ENCODE measurements at places on chromosomes 4 and X.

- ATAC-seq = no peak
Observed at GRCh38 chr4:137359691-137360315, 172.5 kb downstream of the PCDH18 start.

DNA sequence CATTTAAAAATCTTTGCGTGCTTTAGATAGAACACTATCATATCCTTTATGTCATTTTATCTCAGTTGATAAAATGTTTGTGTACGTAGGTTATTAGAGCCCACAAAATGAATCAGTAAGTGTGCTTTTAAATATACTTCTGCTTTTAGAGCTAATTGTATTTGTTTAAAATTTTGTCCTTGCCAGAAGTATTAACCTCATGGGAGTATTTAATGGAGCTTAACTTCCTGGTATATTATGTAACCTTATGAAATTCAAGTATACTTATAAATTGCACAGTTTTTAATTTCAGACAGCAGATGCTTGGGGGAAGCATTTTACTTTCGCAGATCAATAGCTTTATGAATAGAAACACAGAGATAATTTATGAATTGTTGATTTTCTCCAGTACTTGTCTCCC is 90.2 kb downstream of the DIPK2B start:
- ATAC-seq = no peak

DNA sequence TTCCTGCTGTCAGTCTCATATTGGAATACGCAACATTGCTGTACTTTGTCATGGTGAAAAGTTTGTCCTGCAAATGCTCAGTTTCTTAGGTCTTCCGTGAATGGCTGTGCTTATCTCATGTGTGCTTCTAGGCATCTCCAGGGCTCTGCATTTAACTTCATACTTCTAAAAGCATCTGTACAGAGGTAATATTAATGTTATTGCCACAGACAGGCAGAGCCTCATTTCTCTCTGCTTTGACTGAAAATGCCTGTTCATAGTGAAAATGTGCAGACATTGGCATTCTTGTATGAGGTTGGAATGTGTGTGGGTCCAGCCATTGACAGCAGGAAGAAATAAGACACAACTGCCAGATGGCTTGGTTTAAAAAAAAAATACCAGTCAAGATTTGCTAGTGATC is 140.1 kb upstream of the TTC29 start:
- no peak for ATAC-seq

GRCh38 chr4:8643441-8643840 is 50.9 kb downstream of the CPZ start:
- no peak for ATAC-seq

DNA sequence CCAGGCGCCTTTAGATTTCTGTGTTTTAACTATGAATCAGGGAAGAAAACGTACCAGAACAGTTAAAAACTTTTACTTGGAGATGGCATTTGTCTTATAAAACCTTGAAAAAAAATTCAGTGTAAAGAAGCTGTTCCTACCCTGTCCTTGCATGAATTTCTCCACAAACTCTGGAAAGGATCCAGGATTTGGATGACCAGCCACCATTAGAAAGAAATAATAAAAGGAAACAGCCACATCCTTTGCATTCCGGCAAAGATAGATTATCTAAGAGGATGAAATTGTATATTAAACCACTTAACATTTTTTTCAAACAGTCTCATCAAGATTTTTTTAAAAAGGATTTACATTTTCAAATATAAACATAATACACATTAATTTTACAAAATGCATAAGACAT is 10.6 kb downstream of the SULT1E1 start:
- no peak for ATAC-seq

DNA sequence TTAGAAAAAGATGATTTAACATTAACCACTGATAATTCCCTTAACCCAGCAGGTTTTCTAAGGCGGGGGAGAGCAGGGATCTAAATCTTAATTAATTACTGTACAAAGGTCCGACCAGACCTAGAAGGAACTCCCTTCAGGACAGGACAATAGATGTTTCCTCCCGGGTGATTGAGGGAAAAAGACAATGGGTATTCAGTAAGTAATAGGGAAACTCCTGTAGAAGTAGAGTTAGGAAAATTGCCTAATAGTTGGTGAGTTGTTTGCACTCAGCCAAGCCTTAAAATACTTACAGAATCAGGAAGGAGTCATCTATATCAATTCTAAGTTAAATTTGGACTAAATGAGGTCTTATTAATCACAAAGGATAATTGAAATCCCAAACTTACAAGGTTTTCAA is 5.8 kb upstream of the SRD5A3 start:
- peak; percentile 25 for ATAC-seq

DNA sequence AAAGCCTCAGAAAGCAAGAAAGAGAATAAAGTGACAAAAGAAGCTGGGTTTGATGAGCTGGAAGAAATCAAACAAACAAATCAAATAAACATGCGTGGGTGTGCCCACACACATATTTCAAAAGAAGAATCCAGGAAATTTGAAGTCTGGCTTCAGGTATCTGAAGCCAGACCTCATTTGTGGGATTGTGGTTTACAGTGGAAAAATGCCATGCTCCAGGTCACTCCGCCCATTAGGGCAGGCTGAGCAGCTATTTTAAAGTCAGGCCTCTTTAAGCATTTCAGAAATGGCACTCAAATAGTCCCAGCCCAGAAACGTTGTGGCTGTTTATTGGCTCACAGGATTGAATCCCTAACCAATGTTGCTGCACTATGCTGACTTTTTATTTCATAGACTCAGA is 226.1 kb upstream of the F9 start:
- ATAC-seq = no peak

DNA sequence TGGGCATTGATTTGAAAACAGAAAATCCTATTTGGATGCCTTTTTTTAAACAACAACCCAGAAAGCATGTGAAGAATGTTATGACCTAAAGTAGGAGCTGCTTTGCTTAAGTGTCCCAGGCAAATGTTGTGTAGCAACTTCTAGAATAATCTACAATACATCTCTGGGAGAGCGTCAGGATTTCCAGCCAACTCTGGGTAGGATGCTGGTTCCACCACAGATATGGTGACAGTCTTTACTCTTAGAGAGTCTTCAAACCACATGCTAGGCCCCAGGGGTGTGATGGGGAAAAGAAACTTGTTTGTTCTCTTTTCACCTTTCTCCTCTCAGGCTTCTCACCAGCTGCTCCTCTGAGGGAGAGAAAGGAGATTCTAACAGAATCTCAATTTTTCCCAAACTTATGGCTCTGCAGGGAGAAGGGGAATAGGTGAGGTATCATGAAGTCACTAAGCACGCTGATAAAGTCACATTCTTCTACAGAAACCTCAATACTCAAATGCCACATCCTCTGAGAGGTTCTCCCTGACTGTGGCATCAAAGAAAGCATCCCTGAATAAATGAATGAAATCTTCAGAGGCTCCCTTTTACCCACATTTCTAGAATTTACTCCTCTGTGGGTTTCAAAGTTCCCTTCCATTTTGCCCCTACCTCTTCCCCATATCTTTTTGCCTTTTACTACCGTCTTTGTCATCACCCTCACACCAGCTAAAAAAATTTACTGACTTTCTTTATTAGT is 171.6 kb upstream of the RAI2 start:
- no peak for ATAC-seq

DNA sequence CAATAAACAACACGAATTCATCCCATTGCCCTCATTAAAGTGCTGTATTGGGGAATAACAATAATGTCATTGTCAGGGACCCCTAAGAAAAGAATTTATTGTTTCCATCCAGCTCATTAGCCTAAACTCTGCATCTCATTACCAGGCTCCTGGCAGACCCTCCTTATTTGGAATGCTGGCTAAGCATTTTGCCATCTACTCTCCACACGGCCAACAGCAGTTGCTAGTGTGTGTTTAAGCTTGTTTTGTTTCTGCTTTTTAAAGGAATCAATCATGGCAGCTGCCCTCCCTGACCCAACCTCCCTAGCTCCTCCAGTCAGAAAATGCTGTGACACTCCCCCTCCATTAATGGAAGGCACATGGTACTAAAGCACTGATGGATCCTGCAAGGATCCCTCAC is 43.5 kb downstream of the GATB start:
- ATAC-seq = no peak

DNA sequence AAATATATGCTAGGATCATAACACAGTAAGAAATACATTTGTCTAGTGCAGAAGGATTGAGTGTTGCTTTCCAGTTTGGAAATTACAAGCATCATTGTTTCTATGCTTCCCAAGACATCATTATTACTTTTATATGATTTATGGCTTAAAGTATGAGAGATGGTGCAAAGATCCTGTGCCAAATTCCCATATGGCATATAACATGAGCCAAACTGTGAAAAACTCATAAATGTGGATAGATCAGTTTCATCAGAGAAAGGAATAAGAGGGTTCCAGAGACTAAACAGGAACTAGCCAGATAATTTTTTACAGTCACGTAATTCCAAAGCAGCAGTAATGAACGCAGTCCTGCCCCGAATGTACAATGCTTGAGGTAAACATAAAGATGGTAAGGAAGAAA is 126.3 kb downstream of the PRDM5 start:
- ATAC-seq = no peak

DNA sequence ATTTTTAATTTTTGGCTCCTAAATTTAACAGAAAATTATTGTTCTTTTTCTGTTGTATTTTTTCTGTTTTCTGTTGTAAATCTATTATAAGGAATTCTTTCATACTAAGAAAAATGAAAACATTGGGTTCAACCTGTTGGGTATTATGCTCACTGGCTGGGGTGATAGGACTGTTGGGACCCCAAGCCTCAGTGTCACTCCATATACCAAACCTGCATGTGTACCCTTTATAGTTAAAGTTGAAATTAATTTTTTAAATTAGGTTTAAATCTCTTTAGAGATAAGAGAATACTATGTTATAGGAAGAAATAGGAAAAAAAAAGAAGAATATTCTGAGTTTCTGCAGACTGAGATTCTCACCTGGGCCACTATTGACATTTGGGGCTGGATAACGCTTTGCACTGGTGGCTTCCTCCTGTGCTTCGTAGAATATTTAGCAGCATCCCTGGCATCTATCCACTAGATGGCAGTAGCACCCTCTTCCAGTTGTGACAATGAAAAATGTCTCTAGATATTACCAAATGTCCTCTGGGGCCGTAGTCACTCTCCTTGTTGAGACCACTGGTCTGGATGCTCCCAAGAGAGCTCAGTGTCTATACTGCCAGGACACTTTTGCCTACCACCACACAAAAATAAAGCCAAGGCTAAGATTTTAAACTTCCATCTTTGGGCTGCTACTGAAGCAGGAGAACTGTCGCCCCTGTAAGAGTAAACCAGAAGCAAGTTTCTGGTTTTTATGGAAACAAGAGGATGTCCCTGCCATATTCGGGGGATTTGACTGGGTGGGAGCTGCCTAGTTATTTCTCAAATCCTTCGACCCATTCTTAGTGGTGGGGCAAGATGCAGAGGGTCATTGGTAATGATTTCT is 22.4 kb upstream of the CLTRN start:
- peak; percentile 89 for ATAC-seq

DNA sequence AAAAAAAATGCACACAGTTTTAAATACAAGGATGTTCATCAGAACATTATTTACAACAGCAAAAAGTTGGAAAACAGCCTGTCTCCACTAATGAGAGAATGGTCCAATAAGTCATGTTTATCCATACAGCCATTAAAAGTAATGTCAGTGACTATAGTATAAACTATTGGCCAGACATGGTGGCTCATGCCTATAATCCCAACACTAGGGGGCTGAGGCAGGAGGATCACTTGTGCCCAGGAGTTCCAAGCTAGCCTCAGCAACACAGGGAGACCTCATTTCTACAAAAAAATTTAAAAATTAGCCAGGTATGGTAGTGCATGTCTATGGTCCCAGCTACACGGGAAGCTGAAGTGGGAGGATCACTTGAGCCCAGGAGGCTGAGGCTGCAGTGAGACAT is 48.1 kb upstream of the IL13RA1 start:
- ATAC-seq = no peak

DNA sequence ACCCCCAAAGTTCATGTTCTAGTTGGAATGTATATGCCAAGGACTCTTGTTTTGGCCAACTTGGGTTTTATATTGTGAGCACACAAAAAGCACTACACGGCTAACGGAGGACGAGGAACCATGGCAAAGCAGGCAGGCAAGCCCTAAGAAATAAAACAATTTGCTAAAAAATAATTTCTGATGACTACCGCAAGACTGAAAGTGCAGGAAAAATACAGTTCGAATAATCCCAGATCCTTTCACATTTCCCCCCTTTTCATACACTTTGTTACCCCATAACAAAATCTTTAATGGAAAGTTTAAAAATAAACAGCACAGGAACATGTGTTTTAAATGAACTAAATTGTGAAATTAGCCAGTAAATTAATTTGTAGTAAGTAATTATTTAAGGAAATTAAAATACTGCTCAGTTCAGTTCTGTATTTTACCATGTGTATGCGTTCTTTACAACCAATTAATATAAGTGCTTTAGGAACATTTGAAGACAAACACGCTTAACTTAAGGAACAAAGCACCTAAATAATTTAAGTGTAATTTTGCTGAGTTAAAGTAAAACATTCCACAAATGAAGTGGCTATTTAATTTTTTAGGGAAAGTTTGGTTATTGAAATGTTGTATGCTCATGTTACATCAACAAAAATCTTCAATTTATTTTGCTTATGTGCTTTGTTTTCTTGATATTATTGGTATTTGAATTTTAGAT is 12.4 kb upstream of the PITX2 start:
- ATAC-seq = no peak

- no peak for ATAC-seq
Observed at GRCh38 chrX:83077606-83078005, 430.5 kb upstream of the POU3F4 start.

DNA sequence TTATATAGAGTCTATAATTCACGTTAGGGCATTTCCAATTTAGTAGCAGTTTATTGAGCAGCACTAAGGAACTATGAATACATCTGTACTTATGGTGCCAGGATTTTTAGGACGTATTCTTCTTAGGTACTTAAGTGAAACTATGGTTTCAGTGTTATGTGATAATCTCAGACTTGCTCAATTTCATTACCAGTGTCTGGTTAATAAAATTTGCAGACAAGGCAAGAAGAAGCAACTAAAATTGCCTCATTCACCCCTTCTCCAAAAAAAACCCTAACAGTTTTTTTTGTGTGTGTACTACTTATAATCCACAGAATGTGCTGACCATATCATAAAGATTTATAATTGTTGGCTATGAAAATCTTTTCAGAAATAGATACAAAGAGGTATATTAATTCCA is 6.0 kb upstream of the CXCL10 start:
- ATAC-seq = no peak

DNA sequence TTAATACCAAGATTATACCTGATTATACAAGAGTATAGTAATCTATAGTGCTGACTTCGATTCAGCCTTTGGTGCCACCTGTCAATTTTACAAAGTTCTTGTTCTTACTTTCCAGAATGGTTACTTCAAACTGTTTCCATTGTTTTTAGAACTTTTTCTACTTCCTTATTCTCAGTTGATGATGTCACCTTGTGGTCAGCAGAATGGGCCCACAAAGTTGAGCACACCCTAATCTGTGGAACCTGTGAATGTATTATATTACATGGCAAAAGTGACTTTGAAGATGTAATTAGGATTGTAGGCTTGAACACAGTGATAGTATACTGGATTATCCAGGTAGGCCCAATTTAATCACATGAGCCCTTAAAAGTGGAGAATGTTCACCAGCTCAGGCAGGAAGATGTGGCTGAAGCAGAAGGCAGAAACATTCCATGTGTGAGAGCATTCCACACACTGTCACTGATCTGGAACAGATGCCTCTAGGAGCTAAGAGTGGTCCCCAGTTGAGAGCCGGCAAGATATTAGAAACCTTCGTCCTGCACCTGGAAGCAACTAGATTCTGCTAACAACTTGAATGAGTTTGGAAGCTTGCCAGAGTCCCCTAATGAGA is 6.3 kb upstream of the SGMS2 start:
- peak; percentile 13 for ATAC-seq
